ENCODE measurements at places on chromosomes 6 and 20.

DNA sequence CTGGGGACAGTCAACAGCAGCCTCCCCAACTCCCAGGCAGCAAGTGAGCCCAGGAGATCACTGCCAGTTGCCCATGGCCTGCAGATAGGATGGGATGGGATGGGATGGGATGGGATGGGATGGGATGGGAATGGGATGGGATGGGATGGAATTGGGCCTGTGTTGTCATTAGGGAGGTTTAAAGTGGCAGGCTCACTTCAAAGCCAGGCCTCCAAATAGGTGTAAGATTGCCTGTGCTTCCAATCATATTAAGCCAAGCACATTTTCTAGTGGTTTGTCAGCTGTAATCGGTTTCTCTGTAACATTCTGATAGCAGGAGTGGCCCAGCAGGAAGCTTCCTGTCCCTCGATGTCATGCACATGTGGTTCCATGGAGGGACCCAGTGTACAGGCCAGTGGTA is 82.7 kb upstream of the NXT1 start:
- DNase-seq: no peak

DNA sequence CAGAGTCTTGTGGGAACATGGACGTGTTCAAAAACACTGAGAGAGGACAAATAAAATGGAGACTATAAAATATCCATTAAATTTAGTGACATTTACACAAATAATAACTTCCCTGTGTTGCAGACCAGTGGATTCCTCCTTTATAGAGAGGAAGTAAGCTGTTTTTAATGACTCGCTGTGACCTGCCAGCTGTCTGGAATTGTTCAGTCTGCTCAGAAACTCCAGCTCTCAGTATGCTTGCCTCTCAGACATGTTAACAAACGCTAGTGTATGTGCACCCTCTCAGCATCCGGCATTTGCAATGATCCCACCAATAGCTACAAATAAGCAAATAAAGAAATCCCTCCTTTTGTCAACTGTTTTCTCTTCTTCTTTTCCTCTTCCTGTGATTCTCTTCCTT is 158.0 kb upstream of the TCF21 start:
- DNase-seq: no peak

- no peak for DNase-seq
These were observed 4.4 kb downstream of the CSNK2A1 start for GRCh38 chr20:539191-539590.

DNA sequence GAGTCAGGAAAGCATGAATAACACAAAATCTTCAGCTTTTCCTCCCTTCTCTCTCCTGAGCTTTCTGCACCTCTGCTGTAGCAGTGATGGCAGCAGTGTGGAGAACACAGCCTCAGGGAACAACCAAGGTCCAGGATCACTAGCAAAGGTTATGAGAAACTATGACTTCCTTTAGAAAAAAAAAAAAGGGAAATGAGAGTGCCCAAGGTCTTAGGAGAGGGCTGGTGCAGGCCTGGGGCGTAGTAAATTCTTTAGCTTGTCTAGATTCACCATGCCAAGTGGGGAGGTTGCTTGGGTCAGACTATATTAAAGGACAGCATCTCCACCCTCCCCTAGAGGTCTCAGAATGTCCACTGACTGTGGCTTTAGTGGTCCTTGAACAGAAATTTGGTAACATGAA is 40.4 kb upstream of the POLR1H start:
- DNase-seq: no peak

- no peak for DNase-seq
These were observed 58.7 kb upstream of the RNF24 start for GRCh38 chr20:4073852-4074741.

Measured in AG08396 (cell line).